ENCODE measurements at places on chromosomes 3 and 15.

- DNase-seq = no peak
Measured at GRCh38 chr3:119642746-119643473, 17.5 kb downstream of the POPDC2 start.

DNA sequence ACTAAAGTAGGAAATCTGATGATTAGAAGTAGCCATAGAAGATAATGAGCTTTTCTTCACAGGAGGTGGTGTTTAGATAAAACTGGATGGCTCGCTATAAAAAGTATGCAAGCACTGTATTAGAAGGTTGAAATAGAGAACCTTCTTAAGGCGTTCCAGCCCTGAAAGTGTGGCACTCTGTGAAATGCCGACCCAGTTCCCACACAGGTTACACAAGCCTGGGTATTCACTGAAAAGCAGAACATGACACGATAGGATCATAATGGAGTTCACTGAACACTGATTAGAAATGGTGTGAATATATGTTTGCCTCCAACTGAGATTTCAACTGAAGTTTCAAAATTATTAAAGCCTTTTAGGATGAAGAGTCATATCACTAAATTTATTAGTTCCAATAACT, 15.0 kb upstream of the LRRC34 start:
- DNase-seq = no peak

GRCh38 chr3:166660962-166661361, 719.1 kb downstream of the ZBBX start:
- DNase-seq = no peak

DNA sequence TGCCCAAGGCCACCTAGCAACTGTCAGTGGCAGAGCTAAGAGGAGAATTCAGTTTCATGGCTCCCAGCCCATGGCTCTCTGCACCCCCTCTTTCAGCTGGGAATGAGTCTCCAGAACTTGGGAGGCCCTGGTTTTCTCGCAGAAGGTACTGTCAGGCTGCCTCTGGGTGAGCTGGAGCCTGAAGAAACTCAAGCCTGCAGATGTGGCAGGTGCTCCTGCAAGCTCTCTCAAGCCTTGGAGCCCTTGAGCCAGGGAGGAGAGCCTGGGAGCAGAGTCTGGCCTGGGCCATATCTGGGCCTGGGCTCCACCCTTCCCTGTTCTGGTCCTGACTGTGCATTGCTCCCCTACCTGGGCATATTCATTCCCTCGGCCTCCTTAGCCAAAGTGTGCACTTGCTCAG, 74.4 kb upstream of the TLE3 start:
- no peak for DNase-seq

GRCh38 chr3:53137221-53137620, 7.0 kb upstream of the RFT1 start:
- DNase-seq = no peak

DNA sequence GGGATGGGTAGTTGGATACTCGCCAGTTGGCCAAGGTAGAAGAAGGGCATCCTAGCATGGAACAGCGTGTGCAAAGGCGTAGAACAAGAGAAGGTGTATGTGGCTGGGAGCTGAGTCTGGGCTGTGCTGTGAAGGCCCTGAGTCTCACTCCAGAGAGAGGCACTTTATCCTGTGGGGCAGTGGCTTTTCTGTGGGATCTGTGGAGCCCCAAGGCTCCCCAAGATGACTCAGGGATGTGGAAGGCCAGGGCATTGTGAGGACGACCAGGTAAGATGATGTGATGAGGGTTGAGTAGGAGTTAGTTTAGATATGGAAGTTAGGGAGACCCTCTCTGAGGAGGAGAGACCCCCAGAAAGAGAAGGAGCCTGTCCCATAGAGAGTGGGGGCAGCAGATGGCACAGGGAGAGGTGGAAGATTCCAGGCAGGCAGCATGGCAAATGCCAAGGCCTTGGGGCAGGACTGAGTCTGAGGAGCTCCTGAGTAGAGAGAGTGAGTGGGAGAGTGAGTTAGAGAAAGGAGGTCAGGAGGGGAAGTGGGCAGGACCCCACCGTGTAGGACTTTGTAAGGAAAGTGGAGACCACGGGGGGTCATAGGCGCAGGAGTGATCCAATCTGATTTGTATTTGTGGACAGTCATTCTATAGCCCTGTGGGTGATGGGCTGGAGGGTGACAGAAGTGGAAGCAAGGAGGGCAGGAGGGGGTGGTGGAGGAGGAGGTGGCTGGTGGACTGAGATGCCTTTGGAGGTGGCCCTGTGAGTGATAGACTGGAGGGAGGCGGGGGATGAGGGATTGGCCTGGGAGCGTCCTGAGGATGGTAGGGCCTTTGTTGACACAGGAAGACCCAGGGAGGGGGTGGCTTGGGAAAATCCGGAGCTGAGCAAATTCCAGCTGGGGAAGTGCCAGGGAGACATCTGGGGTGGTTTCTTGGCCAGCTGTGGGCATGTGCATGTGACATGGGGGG, 50.3 kb downstream of the FBLN2 start:
- no peak for DNase-seq

DNA sequence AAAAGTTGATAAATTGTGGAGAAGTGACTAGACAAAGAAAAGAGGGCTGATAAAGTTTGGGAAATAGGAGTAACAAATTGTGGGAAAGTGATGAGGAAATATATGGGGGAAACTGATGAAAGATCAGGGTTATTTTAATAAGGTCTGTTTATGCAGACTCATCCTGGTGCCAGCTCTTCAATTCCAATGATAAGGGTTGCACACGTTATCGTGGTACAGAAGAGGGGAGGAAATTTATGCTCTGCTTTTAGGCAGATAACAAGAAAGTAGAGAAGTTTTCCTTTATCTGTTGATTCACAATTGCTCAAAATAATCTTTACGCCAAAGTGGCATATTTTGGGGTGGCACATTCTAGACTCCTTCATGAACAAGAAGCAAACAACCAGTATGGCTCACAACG, 32.1 kb upstream of the LIPC start:
- no peak for DNase-seq

GRCh38 chr15:92142242-92143232, 251.1 kb upstream of the ST8SIA2 start:
- no peak for DNase-seq

DNA sequence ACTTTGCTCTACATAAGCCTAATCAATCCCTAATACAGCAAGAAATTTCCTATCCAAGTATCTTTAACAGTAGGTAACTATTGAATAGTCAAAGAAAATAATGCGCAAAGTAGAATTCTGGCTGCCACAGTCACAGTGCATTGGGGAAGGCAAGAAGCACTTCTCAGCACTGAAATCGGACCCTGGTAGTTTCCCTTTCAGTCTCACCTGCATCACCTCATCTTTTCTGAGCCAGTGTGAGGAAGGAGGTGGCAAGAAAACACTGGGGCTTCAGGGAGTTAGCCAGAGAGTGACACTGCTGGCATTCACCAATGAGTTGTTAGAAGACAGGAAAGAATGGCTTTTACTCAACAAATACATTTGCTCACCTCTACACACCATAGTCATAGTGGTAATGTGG, 8.3 kb downstream of the TRIM42 start:
- DNase-seq = no peak

DNA sequence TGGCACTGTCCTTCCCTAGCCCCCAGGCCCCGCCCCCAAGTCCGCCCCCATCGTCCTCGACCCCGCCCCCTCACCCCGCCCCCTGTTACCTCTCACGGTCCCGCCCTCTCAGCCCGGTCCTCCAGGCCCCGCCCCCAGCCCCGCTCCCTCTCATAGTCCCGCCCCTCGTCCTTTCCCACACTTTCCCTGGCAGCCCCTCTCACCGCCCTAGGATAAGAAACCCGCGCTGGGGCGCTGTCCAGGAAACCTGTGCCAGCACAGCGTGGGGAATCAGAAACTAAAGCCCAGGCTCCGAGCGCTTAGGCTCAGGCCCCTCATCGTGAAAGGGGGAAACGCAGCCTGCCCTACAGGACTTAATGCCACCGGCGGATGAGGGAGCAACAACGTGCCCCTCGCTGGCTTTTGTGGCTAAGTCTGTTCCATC, 20.9 kb downstream of the TRPM1 start:
- no peak for DNase-seq

- DNase-seq = no peak
Measured at GRCh38 chr3:14846226-14846880, 27.6 kb downstream of the FGD5 start.
